ENCODE measurements at places on chromosomes 3 and 15.

DNA sequence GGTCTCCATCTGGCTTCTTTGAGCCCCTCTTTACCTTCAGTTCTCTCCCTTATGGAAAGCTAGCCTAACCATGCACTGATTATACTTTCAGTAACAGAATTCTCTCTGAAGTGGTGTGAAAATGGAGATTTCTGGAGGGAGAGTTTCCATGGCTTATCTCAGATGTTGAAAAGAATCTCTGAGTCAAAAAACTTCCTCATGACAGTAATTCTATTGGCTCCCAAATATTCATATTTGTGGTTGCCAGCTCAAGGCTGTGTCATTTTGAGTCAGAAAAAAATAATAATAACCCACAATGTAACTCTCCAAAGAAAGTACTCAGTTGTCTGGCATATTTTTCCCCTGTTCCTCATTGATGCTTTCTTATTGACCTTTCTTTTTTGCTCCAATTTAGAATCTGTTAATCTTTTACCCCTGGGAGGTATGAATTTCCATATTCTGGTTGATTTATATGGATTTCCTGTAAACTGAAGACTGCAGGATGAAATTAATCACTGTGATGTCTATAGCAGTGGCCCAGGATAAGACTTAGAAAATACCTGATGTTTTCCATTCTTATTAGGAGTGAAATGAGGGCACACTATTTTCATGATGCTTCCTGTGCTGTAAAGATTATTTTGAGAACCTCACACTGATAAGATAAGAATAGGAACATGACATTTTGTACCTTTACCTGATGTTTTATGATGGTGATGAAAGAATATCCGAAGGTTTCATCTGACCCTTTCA, 149.5 kb upstream of the EPHA3 start:
- no peak for DNase-seq

DNA sequence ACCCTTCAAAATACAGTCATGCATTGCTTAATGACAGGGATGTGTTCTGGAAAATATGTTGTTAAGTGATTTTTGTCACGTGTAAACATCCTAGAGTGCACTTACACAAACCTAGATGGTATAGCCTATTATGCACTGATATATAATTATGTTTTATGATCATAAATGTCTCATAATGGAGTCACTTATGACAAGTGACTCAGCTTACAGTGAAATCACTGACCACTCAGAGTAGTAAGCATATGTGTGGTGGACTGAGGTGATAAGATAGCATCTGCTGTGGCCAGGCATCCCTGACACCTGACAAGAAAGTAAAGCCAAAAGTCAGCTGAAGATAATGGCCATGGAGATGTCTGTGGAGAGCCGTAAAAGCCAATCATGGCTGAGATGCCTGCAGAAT, 5.4 kb downstream of the ACAD11 start:
- no peak for DNase-seq

DNA sequence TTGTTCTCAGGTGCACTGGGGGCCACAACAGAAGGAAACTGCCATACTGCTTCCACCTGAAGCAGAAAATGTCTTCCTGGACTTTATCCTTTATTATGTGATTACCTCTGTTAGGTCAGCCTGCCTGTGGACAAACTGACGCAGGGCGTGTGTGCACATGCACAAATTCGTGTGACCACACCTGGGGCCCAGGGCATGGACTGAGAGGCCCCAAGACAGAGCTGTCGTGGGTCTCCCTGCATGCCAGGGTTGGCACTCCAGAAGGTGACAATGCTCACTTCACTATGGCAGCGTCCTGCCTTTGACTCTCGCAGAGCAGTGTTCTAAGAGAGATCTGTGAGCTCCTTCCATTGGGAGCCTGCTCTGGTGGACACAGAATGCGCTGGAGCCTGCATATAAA, 34.5 kb downstream of the CCDC12 start:
- no peak for DNase-seq

DNA sequence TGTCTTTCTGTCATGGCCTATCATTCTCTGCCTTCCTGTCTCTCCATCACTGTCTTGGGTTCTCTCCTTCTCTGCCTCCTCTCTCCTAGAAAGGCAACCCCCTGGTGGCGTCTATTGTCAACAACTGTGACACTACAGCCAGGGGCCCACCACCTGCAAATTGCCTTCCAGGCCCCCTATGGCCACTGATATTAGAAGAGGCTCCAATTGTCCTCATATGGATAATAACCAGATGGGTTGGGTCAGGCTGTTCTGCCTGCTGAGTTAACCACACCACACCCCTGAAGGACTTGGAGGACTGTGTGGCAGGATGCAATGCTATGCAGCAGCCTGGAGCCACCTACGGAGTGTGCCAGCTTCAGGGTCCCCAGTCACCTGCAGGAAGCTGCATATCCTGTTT, 665.0 kb downstream of the NTRK3 start:
- DNase-seq: no peak

DNA sequence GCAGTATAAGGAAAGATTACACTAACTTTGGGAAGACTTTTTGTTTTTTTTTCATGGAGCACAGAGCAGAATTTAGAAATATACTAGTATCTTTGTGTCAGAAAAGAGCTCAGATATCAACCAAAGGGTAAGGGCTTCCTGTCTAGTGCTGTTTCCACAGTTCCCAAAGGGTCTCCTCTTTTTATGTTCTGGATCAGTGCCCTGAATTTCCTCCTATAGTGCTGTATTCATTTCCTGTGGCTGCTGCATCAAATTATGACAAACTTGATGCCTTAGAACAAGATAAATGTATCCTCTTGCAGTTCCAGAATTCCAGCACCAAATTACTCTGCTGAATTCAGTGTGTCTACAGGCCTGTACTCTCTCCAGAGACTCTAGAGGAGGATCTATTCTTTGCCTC, 219.8 kb upstream of the THRB start:
- no peak for DNase-seq

DNA sequence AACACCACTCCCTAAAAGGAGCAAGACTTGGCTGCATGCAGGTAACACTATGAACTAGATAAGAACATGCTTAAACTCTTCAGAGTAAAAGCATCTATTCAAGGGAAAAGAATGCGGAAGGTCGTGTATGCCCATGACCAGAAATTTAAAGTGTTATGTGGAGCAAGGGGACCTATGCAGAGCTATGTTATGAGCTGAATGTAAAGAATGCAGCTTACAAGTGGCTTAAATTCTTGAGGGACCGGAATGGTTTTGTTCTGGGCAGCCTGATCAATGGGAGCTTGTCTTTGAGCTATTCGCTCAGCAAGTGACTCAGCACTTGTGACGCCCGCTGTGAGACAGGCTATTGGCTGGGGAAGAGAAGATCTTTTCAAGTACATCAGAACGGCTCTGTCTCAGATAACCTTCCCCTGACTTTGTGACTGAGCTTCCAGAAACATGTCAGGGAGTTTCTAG, 367.5 kb upstream of the THBS1 start:
- no peak for DNase-seq

- DNase-seq: no peak
Observed at GRCh38 chr3:14145670-14146380, 21.0 kb downstream of the TMEM43 start.

DNA sequence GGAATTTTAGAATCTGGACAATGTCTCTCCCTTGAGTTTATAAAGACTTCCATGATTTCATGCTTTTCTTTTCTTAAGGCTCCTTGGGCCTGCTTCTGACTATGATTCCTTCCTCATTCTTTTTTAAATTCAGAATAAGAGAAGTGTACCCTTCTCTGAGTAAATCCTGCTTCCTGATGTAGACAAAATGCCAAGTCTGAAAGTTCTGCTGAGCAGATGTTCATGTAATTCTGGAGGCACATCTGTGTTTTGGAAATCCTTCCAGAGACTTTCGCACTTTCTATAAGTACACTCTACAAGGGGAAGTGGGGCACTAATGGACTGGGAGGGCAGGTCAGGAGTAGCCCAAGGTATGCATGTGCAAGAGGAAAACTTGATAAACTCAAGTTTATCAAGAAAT, 24.8 kb downstream of the TPM1 start:
- DNase-seq: no peak

DNA sequence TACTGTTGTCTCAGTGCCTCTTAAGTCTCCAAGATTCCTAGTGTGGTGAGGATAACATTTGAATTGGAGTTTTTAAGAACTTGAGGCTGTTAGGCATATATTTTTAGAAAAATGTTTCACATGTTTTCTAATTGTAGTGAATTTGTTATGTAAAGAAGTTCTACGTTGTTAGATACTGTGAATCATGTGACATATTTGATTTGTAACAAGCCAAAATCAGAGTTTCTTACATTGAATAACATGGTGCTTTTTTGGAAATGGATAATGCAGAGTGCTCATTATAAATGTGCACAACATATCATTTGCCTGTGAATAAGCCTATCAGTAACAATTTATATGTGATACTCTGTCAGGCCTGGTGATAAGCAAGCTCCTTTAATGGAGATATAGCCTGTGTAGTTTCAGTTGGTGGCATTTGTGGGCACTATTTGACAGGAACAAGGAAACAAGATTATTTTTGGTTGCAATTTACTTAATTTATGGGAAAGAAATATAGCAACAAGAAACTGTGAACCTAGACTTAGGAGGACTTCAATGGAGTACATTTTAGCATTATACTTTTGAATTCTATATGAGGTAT, 328.8 kb downstream of the ARPP21 start:
- DNase-seq: no peak

DNA sequence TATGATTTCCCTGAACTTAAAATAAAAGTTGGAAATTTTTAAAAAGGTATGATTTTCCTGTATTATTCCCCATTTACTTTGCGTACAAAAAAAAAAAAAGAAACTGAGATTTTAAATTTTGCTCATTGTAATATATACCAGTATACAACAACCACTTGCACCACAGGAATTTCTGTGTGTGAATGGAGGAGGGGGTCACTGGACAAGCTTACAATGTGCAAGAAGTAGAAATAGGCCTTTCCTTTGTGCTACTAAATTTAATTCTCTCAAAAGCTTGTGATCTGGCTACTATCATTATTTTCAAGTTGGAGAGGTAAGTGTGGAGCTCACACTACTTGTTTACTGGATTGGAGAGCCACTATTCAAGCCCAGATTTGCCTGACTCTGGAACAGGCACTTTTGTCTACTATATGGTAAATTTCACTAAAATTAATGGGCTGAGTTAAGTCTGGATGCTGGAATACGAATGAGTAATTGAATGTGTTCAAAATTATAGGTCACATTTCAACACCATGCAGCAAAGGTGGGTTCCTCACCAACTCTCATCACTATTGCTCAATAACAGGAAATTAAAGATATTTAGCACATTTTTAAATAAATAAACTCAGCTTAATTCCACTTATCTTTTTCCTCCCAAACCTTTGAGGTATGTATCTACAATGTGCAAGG, 148.0 kb upstream of the MBNL1 start:
- no peak for DNase-seq

GRCh38 chr3:58496206-58496857, 4.4 kb downstream of the KCTD6 start:
- DNase-seq: no peak

DNA sequence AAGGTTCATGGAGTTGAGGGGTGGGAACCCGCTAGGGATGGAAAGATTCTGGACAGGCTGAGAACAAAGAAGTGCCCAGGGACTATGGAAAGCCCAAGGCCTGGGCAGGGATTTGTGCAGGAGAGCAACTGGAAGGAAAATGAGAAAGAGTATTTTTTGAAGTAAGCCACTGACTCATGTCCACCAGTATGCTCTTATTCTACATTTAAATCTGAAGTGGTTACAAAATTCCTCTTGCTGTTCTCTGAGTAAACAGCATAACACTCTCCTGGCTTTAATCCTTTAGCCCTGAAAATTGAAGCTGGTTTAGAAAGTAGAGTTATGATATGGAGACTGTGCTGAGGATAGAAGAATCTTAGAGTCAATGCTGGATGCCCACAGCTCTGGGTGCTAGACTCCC, 165.2 kb downstream of the ISL2 start:
- no peak for DNase-seq

- DNase-seq: no peak
Observed at GRCh38 chr3:10213156-10213792, 35.0 kb upstream of the TATDN2 start.

DNA sequence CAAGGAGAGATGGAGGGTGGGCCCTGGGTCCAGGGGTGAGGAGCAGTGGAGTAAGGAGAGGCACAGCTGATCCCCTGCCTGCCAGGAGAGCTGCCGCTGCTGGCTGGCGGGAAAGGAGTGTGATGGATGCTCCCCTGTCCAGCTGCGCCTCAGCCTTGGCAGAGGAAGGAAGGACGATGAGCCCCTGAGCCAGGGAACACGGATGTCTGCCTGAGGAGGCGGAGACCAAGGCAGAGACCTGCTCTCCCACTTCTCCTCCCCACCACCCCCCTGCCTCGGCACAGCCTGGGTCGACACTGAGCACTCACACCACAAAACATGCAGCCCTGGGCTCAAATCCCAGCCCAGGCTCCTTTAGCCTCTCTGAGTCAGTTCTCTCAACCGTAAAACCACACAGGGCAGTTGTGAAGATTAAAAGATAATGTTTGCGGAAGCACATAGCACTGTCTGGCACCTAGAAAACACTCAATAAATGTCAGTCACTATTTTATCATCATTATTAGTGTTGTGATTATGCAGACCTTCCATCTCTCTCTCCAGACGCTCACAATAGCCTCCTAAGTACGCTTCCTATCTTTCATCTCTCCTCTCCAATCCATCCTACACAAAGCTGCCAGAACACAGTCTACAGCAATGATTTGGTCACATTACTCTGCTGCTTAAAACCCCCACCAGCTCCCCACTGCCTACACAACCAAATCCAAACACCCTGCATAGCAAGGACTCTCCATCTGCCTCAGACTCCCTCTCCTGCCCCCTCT, 52.2 kb downstream of the SEMA5B start:
- DNase-seq: no peak

DNA sequence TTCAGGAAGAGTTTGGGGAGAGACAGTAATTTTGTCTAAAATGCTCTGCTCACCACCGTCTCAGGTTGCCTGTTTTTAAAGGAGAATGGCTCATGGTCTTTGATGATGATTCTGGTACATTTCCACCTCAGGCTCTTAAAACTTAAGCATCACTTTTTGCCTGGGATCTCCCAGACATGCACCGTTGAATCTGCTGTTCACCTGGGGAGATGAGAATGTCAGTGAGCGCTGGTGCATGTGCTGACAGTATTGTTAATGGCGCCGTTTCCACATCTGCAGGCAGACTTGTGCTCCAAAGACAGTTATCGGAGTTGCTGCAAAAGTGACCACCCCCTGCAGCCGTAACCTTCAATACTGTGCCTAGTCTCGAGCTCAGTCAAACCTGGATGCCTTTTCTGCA, 219.0 kb upstream of the TPM1 start:
- DNase-seq: no peak

GRCh38 chr15:31352911-31353811, 26.5 kb downstream of the KLF13 start:
- no peak for DNase-seq
